Iris pigment epithelial cell (primary cell): ENCODE measurements at places on chromosomes 11 and 22.
A peak's percentile ranks its signal among the peaks of the same experiment; 100 is the strongest.

GRCh38 chr11:131924457-131925201 lies 554.2 kb downstream of the NTM start:
- peak; percentile 44 for DNase-seq

DNA sequence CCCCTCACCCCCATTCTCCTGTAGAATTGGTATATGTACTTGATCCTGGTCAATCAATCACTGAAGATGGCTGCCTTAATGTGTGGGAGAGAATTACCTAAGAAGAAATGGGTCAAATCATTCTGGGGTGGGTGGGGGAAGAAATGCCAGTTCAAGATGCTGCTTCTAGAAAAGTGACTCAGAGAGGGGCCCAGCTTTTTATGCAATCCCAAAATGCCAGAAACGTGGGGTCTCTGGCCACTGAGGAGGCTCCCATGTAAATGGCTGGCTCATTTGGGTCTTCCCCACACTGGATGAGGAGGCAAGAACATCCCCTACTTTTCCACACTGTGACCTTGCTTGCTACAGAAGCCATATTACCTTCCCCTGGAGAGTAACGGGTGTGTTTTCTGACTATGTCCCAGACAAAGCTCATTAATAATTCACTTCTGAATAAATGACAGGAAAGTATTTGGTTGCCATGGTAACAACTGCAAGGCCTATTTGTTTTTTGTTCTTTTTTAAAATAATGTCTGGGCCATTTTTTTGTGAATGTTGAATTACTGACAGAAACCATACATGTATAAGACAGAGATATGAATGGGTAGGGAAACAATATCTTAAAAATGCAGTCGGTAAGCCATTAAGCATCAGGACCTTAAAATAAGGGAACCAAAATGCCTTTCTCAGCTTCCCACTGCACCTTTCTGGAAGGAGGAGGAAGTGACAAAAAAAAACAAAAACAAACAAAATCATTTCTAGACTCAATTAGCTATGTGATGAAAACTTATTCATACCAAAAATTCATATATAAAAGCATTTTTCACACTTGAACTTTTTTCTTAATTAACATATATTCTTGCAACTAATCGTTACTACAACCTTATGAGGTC lies 32.0 kb downstream of the SLC1A2 start:
- peak; percentile 38 for DNase-seq

DNA sequence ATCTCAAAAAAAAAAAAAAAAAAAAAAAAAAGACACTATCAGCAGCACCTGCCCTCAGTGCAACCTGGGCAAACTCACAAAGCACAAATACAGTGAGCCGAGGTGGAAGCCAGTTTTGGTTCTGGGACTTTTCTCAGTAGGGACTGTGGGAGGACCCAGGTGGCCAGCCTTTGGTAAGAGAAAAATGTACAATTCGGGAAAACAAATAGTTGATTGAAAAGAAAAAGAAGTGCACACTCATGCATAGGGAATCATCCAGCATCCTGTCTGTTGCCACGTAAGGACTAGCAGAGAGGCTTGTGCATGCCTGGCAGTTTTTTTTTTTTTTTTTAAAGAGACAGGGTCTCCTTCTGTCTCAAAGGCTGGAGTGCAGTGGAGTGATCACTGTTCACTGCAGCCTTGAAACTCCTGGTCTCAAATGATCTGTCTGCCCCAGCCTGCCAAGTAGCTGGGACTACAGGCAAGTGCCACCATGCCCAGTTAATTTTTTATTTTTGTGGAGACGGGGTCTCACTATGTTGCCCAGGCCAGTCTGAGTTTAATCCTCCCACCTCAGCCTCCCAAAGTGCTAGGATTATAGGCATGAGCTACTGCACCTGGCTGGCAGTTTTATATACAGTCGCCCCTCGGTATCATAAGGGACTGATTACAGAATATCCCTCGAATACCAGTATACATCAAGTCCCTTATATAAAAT lies 36.7 kb downstream of the TPST2 start:
- DNase-seq = peak; percentile 83

GRCh38 chr11:17184882-17185587 lies 22.8 kb downstream of the PIK3C2A start:
- no peak for DNase-seq

- no peak for DNase-seq
Measured at GRCh38 chr11:43129329-43129728, 182.5 kb upstream of the API5 start.

DNA sequence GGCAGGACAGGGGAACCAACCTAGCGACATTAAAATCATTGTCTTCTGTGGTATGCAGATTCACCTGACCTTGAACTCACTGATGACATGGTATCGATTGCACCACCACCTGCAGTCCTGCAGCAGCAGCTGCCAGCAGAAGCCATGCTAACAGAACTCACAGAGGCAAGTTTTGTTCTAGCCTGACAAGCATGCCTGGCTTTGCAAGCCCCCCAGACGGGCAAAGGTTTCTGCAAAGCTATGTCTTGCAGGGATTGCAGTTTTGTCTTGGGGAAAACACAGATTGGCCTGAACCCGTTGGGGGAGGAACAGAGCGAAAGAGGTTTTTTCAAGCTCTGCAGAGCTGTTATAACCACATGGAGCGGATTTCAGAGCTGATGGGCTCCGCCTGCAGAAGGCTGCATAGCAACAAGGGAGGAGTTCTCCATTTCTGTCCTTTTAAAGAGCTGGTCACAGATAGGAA lies 221.0 kb downstream of the HIPK3 start:
- peak; percentile 47 for DNase-seq

DNA sequence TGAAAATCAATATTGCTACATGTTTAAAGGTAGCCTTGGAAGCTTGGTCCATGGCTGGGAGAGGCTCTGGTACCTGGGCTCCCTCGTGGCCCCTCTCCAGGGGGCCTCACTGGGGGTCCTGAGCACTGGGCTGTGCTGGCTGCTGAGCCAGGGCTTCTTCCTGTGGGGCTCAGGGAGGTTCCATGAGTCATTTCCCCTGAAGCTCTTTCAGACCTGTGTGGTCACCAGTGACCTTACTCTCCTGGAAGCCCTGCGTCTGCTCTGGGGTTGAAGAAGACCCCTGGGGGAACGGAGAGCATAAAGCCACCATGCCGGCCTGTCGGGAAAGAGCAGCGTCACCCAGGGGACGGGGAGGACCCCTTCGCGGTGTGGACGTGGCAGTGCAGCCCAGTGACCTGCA lies 389.0 kb downstream of the TBC1D22A start:
- DNase-seq = peak; percentile 66

DNA sequence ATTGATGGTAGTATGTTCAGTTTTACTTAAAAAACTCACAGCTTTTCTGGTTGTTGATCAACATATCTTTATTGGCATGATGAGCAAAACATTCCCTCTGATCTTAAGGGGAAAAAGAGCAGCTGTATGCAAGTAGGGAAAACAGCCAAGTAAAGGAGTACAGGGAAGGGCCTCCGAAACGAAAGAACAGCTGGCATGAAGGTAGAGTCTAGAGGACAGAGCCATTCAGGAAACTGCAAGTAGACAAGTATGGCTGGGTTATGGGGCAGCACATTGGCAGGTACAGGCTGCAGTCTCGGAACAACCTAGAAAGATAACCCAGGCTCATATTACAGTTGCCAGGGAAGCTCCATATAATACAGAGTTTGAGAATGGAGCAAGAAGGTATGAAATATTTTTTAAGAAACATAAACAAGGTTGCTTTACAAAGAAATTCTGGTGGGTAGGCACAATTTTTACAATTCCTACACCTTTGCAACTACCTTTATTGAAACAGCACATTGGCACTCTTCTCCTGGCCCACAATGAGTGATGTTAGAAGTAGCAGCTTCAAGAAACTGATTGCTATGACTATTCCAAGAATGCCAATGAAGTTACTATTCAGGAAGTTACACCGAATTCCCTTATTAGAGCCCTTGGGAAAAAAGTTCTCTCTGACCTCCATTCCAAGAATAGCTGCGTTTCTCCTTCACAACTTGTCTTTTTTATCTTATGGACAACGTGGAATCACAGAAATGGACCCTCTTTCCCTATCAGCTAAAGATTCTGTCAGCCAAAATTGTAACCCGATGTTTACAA lies 45.2 kb downstream of the LGR4 start:
- DNase-seq = peak; percentile 15

GRCh38 chr11:110833033-110833484 lies 120.8 kb upstream of the ARHGAP20 start:
- DNase-seq = peak; percentile 90
